ENCODE measurements at places on chromosomes 2 and 18.

GRCh38 chr2:17543131-17543660, 2.7 kb downstream of the VSNL1 start:
- no peak for DNase-seq

GRCh38 chr2:232493701-232494474, 6.3 kb upstream of the ECEL1 start:
- no peak for DNase-seq

GRCh38 chr2:214311031-214311533, 99.8 kb upstream of the VWC2L start:
- no peak for DNase-seq

GRCh38 chr2:20148426-20148922, 76.5 kb downstream of the SDC1 start:
- no peak for DNase-seq

DNA sequence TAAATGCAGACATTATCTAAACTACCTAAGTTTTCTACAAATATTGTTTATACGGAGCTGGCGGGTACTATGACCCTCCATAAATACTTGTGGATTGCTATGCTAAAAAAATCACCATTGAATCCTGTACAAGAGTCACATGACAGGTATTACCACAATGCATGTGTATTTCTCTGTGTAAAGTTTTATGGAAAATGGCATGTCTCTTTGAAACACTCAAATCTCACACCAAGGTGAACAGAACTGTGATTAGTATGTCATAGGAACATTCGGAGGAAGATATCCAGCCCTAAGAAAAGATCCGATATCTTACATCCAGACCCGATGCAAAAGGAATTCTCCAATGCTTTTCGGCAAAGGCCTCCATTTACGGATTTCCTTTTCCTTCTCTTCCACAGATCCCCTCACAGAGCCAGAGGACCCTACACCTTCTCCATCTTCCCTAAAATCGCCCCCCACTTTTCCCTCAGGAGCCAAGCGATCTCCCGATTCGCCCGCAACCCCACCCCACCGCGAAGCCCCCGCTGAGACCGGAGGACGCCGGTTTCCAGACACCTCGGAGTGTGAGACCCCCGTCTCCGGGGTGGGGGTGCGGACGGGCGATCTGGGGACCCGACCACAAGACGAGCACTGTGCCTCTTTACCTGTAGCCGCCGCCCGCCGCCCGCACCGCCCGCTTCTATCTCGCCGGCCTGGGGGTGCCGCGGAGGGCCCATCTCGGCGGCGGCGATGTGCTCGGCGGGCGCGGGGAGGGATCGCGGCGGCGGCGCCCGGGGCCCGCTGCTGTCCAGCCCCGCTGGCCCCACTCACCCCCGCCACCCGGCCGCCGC, 1.2 kb downstream of the SAP130 start:
- no peak for DNase-seq

DNA sequence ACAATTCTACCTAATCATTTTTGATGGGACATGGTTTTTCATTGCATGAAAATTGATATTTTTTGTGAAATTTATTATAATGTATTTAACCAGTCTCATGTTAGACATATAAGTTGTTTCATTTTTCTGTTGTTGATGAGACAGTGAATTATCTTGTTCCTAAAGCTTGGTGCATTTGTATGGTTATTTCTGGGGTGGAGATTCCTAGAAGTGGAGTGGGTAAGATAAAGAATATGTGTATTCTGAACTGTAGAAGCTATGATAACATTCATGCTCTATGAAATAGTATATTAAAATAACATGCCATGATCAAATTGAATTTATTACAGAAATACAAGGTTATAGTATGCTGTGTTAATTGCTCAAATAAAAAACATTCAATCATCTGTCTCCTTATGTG, 69.2 kb downstream of the BOLA3 start:
- no peak for DNase-seq

DNA sequence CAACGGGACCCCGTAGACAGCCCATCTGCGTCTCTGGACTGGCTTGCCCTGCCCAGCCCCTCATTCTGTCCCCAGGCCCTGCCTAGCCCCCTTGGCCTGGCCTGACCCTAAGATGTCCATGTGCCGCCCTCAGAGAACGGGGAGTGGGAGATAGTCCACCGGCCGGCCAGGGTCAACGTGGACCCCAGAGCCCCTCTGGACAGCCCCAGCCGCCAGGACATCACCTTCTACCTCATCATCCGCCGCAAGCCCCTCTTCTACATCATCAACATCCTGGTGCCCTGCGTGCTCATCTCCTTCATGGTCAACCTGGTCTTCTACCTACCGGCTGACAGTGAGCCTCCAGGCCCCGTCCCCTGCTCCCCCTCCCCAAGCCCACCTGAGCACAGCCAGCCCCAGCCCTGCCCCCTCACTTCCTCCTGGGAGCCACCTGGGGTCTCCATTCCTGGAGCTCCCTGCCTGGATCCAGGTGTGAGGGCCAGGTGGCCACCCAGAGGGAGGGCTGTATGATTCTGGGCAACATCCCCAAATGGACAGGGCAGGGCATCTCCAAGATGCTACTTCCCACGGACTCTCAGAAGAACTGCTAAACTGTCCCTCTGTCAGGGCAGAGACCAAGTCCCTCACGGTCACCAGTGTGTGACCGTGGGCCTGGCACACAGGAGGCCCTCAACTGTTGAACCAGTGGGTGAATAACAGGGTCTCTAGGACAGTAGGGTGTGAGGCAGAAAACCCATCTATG, 4.0 kb downstream of the CHRND start:
- DNase-seq = no peak

- DNase-seq = no peak
Observed at GRCh38 chr2:223824301-223824700, 13.1 kb downstream of the AP1S3 start.

- DNase-seq = no peak
Observed at GRCh38 chr2:36737131-36737750, 40.7 kb downstream of the VIT start.

- DNase-seq = no peak
Observed at GRCh38 chr18:76351961-76352581, 143.0 kb downstream of the ZNF516 start.

GRCh38 chr18:11994336-11994702, 13.0 kb downstream of the IMPA2 start:
- no peak for DNase-seq

DNA sequence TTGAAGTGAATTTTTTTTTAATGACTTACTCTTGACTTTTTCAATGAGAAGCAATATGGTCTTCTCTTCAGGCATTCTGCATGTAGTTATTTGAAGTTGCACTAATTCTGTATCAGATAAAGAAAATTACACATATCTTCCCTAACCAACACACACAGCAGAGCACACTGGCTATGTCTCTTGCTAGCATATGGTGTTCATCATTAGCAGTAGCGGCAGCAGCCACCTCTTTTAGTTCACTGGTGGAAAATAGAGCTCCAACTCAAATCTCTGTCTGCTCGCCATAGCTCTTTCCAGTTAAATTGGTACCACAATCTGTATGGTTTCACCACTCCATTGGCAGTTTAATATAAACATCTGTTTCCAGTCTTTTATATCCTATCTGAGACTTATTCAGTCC, 278.1 kb upstream of the ZEB2 start:
- no peak for DNase-seq

GRCh38 chr18:9673296-9674251, 34.5 kb upstream of the RAB31 start:
- DNase-seq = peak; percentile 86

DNA sequence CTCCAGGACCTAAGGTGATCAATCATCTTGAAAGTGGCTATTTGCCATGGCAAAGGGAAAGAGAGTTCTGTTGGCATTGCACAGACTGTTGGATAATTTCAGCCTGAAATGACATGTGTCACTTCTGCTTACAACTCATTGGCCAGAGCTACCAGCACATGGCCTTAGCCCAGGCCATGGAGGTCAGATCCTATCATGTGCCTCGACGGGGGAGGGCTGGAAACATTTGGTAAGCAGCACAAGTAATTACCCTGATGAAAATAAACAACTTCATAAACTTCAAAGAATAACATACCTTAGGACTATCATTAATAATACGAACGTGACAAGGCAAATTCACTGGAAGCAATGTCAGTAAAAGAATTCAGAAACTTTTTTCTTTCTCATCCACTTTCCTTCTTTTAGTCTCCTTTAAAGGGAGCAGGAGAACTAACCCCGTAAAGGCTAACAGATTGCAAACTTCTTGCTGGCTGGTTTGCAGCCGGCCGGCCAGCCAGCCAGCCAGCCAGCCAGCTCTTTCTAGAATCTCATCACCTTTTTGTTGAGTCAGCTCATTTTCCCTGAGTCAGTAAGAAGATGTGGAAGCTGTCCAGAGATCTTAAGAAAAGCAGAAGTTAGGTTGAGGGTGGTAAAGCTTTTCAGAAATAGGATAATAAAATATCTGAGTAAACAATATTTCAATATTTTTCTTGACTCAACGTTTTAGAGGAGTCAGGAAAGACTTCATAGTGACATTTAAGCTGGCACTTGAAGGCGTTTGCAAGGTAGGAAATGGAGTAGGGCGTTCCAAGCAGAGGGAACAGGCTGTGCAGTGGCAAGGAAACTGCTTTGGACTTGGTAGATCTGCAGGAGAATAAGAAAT, 31.9 kb downstream of the CNRIP1 start:
- DNase-seq = no peak

DNA sequence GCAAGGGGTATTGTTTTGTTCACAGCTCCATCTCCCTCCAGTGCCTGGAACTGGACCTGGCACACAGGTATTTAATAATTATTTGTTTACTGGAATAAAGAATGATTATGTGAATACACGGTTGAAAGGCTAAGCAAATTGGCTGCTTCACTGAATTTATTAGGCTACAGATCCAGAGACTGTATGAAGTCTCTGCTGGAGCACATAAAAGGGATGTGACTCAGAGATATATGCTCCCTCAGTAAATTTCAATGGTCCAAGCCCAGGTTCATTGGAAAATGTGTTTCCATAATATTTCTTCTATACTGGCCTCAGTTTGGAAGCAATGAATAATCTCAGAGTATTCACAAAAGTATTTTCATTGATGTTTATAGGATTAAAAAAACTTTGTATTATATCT, 121.5 kb upstream of the SCN1A start:
- no peak for DNase-seq

- DNase-seq = peak; percentile 45
Observed at GRCh38 chr2:144510294-144510991, 9.5 kb downstream of the ZEB2 start.

DNA sequence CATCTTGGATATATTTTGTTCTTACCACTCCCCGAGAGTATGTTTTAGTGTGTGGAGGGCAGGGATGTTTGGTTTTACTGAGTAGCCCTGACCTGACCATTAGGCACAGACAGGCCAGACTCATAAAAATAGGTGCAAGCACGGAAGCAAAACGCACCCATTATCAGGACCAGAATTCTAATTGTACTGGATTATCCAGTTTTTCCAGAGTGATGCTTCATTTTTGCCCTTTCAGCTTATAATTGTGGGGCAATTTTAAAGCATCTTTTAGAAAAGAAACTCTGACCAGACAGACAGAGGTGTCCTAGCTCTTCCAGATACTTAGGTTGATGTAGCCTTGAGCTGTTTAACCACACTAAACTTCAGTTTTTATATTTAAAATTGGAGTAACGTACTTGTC, 4.4 kb downstream of the NCOA1 start:
- no peak for DNase-seq

GRCh38 chr2:9764153-9764778, 79.0 kb upstream of the TAF1B start:
- no peak for DNase-seq

DNA sequence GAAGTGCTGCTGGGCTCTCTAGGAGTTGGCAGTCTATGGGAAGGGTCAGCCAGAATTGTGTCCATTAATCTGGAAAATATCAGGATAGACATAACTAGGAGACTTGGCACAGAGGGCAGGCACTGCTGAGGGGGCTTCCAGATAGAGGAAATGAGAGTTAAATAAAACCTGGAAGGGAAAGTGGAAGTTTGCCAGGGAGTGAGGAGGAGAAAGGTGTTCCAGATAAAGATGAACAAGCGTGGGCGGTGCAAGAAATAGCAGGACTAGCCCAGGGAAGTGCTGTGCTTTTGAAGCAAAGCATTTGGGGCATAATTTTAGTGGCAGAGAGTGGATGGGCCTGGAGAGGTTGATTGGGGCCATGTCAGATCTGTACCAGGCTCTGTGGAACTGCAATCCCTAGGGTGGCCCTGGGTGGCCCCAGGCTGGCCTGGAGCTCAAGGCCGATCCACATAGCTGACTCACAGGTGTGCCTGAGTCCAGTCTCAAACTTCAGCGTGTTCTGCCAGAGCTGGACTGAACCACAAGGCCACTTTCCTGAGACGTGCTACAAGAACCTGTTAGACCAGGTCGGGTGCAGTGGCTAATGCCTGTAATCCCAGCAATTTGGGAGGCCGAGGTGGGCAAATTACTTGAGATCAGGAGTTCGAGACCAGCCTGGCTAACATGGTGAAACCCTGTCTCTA, 26.9 kb downstream of the GALM start:
- no peak for DNase-seq

DNA sequence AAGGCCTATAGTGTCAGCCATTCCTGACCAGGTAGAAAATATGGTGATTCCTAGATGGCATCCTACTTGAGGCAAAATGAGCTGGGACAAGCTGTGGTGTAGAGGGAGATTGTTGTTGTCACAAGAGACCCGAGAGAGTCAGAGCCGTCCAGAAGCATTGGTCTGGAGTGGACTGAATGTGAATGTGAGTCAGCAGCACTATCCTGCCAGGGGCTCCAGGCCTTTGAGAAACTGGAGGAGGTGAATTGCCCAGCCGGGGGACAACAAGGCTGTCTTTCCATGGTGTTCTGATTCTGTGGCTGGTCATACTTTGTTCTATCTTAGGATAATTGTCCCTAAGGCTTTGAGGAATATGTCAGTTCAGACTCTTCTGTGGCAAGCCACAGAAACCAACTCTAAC, 29.4 kb upstream of the EIF2AK3 start:
- DNase-seq = no peak

GRCh38 chr18:58013241-58014211, 30.5 kb upstream of the NEDD4L start:
- DNase-seq = no peak

GRCh38 chr18:75183524-75183923, 25.4 kb downstream of the PTGR3 start:
- no peak for DNase-seq

DNA sequence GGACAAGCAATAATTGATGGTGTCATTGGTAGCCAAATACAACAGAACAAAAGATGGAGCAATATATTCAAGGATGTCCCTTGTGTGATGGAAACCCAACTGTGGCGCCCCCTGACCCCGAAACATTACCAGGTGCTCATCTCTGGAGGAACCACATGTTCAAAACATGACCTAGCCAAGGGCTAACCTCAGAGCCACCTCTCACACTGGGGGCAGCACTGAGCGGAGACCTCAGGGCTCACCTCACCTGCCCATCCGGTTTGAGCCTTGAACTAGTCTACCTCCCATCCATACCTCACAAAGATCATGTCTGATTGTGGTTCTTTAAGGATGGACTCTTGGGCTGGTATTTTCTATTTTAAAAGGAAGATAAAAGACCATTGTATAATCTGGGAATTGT, 314.4 kb upstream of the CDH7 start:
- DNase-seq = no peak

GRCh38 chr2:227796045-227796711, 17.5 kb upstream of the CCL20 start:
- no peak for DNase-seq

Data from GM20000 (cell line).